Activated CD8-positive, alpha-beta memory T cell treated with anti-CD3 and anti-CD28 coated beads for 48 hours (primary cell): ENCODE measurements at places on chromosomes 3 and 15.

DNA sequence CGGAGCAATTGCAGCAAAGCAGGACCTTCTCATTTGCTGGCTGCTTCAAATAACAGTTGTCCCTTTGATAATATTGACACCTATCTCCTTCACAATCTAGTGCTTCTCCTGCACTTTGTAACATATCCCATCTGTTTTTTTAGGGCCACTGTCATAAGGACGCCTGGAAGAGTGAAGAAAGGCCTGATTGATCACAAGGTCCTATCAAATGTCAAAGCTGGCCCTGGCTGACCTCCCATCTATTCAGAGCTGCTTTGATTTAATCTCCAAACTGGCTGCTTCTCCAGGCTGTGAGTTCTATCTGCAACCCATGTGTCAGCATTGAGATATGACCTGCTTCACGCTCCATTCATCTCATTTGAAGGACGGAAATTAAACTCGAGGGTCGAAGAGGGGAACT, 601.2 kb upstream of the KCNMB2 start:
- DNase-seq: no peak

DNA sequence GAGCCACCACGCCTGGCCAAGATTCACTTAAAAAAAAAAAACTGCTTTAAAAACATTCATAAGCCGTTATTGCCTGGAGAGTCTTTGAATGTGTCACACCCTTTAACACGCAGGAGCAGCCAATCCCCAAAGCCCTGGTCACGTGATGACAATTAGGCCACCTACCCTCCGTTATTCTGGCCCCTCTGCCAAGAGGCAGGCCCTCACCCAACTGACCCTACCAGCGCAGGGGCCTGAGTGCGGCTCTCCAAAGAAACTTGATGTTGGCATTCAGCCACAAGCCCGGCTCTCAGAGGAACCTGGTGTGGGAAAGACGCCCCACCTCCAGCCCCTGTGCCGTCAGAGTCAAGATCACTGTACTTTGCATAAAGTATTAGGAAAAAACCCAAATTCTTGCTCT, 11.6 kb upstream of the MUC4 start:
- no peak for DNase-seq

GRCh38 chr3:48187301-48187578, 977 bp downstream of the CDC25A start:
- no peak for DNase-seq

DNA sequence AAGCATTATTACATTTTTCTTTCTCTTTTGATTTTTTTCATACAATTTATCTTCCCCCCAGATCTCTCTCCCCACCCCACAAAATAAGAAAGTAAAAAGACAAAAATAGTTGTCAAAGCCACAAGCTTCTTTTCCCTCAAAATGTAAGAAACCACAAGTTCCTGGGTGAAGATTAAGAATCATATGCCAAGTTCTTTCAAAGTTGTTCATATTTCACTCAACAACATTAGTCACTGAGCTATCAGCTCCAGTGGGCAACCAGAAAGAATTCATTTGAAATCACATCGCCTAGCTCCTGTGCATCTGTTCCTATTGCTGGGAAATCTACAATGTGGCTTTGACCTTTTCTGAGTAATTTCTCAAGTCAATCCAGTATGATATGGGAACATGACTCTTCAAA, 681.6 kb upstream of the ARPP21 start:
- no peak for DNase-seq

- no peak for DNase-seq
Observed at GRCh38 chr3:7188551-7188950, 327.6 kb downstream of the GRM7 start.

DNA sequence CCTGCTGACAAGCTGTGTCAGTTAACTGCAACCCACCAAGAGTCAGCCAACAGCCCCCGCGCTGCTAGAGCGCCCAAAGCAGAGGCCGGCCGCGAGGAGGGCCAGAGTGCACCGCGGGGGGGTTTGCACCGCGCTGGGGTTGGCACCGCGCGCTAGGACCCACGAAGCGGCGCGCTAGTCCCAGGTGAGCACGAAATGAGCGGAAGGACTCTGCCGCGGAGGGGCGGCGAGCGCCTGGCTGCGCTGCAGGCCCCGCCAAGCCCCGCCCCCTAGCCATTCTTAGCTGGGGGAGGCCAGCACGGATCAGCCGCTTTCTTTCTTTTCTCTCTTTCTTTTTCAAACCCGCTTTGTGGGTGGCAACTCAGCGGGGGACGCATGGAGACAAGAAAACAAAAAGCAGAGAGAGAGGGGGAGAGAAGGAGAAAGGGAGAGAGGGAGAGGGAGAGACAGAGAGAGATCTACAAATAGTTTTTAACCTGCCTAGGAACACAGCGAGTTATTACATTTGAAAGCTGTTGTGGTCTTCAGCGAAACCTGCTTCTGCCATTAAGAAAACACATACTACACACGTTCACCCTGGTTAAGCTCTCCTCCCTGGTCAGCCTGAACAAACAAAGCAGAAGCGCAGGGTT, 6.9 kb upstream of the FOXB1 start:
- DNase-seq: peak; percentile 32

GRCh38 chr3:107579371-107579770, 56.6 kb downstream of the BBX start:
- DNase-seq: no peak

- no peak for DNase-seq
Observed at GRCh38 chr3:174775603-174776002, 83.5 kb upstream of the NAALADL2 start.

DNA sequence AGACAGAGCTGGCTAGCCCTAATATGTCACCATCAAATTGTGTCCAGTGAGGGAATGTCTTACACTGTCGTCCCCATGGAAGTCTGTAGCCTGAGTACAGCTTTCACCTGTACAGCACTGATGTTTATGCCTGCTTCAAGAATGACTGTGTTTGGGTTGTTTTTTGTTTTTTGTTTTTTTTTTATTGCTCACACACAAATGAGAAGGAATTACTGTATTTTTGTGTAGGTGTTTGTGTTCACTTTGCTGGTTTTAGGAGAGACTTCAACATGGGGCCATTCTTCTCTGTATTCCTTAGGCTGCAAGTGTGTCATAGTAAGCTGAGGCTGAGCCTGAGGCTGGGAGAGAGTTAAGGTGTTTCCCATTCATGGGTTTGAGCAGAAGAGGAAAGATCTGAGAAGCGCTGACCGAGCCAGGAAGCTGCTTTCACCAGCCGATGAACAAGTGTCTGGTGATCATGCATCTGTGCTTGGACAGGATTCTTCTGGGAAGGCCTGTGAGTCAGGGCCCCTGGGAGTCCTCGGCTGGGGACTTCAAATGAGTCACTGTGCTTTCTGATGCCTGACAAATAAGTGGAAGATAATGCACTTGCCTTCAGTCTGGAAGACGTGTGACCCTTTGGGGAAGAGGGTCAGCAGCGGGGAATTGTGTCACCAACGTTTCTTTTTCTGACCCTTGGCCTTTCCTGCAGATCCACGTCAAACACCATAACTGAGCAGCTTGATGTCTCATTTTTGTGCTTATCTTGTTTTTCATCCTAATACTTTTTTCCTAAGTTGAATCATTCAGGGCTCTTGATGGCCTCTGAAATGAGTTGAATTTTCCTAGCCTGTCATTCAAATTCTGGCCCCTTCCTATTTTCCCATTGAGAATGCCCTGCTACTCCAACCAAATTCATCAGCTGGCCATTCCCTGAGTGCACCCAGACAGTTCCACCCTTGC, 36.7 kb upstream of the ZBTB38 start:
- DNase-seq: no peak

DNA sequence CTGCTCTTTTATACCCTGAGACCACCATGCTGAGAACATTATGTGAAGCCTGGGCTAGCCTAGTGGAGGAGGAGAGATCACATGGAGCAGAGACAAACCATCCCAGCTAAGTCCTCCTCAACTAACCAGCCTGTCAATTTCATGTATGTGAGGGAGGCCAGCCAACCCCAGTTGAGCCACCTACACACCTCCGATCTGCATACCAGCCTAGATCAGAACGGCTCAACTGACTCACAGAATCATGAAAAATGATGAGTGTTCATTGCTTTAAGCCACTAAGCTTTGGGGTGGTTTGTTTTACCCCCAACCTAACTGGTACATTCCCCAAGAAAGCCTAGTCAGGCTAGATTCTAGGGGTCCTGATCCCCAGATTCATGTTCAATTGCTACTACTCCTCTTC, 19.4 kb upstream of the CA12 start:
- DNase-seq: no peak

DNA sequence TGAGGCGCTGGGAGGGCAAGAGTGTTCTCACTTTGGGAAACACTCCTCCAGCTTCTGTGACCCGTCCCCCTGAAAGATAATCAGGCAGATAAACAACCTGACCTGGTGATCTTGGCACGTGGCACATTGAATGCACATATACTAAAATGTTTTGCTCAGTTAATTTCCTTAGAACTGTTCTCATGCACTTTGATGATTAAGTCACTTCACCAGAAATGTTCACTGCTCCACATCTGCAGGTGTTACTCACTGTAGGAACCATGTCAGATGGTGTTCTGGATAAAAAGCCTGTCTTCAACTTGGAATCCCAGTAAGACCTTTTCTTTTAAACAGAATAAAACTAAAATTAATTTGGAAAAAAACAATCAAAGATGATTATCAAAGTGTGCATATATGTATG, 24.6 kb upstream of the NIPA2 start:
- DNase-seq: no peak

- no peak for DNase-seq
Observed at GRCh38 chr3:124587053-124587408, 143.2 kb upstream of the UMPS start.

DNA sequence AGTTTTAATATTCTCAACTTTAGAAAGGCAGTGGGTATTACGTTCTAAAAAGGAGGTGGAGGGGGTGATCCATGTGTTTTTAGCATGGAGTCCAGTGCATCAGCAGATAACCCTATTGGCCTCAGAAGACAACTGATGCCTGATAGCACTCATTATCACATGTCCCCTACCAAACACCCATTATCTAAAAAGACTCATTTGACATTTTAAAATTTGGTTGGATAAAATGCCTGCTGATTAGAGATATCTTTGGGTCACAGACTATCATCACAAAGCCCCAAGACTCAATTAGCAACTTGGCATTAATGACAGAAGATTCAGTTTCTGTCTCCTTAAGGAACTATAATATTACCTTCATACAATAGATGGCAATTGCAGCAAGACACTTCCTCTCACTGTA, 589.3 kb downstream of the RBMS3 start:
- DNase-seq: no peak

GRCh38 chr3:14522768-14523167, 17.4 kb downstream of the GRIP2 start:
- no peak for DNase-seq

DNA sequence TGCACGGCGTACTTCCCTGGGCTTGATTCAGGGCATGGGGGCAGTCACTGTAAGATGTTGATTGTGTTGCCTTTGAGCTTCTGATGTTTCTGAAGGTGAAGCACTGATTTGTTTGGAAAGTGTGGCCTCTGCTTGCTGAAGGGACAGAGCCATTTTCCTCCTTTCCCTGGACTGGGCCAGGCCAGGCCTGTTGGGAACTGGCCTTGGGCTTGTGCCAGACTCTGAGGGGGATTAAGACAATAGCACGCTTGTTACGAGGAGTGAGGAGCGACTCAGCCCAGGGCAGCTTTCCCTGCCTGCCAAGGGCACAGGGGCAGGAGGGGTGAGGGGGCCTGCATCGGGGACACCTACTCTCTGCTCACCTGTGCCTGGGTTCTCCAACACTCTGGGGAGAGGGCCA, 42.9 kb downstream of the LINGO1 start:
- no peak for DNase-seq

- DNase-seq: no peak
Observed at GRCh38 chr3:78889348-78889747, 878.5 kb downstream of the ROBO1 start.

DNA sequence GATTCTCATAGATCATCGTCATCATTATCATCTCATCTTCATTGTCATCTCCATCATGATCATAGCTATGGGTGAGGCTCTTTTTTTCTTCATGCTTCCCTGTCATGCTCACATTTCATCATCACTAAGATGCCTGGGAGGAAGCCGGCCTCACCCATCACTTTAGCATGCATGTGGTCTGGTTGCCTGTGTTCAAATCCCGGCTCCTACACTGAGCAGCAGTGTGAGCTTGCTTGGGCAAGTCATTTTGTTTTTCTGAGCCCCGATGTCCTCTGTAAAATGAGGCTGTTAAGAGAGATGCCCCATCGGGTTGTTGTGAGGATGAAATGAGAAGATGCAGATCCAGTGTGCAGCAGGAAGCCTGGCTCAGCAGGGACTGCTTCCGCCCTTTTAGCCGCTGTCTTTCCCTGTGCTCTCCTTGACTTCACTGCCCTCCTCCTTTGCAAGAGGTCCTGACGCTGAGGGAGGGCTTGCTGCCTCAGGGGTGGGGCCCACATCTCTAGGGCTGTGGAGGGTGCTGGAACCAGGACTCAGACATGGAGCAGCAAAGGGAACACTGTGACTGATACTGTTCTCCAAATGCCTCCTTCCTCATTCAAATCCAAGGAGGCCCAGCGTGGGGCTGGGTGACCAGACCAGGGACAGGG, 14.4 kb upstream of the FAM3D start:
- DNase-seq: no peak

- no peak for DNase-seq
Observed at GRCh38 chr15:51334011-51334451, 4.4 kb downstream of the CYP19A1 start.

GRCh38 chr3:127419182-127419581, 131.3 kb upstream of the PRR20G start:
- DNase-seq: no peak

GRCh38 chr3:126523745-126524428, at the start of gene CHST13:
Gene CHST13 (plus strand): TSS chr3:126524155. CDS start chr3:126524333, 178 bp downstream.
- no peak for DNase-seq

- DNase-seq: no peak
Observed at GRCh38 chr3:127000761-127001160, 17.8 kb downstream of the PLXNA1 start.

DNA sequence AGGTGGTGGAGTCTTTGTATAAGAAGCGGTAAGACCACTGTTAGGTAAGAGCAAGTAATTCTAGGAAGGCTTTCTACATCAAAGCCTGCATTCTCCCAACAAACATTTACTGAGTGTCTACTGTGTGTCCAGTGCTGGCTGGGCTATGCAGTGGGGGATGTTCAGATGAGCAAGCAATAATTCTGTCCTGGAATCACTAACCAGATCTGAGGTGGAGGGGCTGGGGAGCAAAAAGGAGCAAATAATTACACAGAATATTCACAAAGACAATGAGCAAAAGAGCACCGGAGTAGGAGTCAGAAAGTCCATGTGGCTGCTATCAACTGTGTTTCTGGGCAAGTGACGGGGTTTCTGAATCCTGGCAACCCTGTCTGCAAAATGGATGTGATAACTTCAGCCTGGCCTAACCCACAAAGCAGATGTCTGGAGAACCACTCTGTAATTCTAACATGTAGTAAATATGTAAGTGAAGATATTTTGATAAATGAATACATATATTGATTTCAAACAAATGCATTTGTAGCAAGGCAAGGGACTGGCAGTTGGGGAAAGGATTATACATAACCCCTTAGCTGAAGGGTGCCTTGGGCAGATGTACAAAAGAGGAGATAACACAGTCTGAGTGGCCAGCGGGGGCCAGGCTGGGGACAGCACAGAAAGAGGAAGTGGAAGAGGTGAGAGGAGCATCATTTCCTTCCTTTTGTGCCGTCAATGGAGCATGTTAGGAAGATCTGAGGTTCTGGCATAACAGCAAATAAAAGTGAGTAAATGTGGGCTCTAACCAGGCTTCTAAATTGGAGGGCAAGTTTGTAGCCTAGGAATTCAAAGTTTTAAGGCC, 28.8 kb downstream of the CYP8B1 start:
- DNase-seq: no peak
